Right lung (tissue), 10 donors: ENCODE measurements at places on chromosomes 5 and 9.

DNA sequence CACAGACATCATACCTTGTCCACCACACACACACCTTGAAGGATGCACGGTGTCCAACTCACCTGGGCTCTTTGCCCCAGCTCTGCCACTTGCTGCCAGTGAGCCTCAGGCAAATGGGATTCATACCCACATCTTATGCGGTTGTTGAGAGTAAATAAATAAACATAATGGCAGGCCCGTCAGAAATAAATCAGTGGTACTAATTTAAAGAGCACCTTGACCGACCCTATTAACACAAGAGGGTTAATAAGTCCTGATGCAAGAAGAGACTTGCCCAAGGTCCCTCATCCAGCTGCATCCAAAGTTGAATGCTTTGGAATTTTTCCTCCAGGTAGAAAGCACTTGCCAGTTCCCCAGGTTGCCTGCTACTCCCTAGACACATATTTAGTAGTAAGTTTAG lies 11.6 kb upstream of the AKNA start:
- DNase-seq: no peak

DNA sequence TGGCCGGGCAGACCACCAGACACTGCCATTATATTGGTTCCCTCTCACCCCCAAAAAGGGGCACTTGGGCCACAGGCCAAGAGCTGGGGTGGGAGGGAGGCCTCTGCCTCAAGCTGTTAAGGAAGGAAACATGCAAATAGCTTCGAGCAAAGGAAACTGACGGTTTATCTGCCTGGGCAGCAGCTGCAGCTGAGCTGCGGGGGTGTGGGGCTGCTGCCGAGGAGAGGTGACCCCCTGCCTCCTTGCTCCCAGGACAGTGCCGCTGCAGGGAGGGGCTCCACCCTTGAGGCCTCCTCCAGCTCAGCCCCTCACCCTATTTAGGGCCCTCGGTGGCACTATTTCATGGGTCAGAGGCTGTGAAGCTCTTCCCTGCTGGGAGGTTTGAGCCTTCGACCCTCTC lies 789 bp downstream of the DOK3 start:
- no peak for DNase-seq

- no peak for DNase-seq
Measured at GRCh38 chr9:128610897-128611296, 45.8 kb downstream of the DYNC2I2 start.

GRCh38 chr5:58378613-58379390 lies 81.1 kb downstream of the PLK2 start:
- no peak for DNase-seq

GRCh38 chr5:126628102-126628501 lies 27.4 kb downstream of the PHAX start:
- DNase-seq: no peak

DNA sequence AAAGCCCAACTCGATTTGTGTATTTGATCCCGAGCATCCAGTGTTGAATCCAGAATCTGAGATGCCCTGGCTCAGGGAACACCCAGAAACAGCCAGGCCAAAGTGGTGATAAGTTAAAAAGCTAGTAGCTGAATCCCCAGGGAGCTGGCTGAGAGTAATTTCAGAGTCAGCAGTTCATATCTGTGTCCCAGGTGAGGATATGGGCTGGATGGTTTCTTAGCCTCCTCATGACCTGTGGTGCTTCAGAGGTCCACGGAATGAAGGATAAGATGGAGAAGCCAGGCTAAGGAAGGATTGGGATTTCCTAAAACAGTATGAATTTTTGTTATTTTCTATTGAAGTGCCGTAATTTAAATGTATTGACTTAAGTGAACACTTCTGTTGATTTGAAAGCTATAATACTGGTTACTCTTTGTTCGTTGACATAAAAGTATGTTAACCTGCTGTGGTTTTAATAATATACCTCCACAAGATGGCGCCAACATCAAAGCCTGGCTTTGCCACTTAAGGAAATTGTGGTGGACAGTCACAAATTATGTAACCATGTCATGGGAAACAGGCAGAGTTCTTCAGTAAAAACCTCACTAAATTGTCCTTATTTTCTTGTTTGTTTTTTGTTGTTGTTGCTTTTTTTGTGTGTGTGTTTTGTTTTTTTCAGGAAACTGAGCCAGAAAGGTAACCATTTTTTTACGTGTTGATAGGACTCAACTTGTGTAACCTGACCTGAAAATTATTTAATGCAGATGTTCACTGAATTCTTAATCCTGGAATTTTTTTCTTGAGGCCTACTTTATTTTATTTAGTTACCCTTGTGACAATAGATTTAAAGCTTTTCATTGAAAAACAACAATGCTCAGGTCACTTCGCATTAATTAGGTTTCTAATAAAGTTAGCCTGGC lies 11.4 kb downstream of the MTAP start:
- DNase-seq: peak; percentile 59

GRCh38 chr5:150599917-150600511 lies 40.4 kb upstream of the SYNPO start:
- peak; percentile 82 for DNase-seq

GRCh38 chr5:172799416-172799815 lies 28.4 kb upstream of the DUSP1 start:
- no peak for DNase-seq

- no peak for DNase-seq
Measured at GRCh38 chr5:122327110-122327509, 15.1 kb downstream of the SNCAIP start.

- DNase-seq: no peak
Measured at GRCh38 chr5:142938266-142938880, 168.2 kb downstream of the ARHGAP26 start.

GRCh38 chr5:137660349-137660817 lies 75.5 kb downstream of the KLHL3 start:
- DNase-seq: peak; percentile 58

- no peak for DNase-seq
Measured at GRCh38 chr5:8057769-8058168, 188.8 kb downstream of the MTRR start.

GRCh38 chr9:24464319-24464951 lies 81.3 kb downstream of the IZUMO3 start:
- no peak for DNase-seq

DNA sequence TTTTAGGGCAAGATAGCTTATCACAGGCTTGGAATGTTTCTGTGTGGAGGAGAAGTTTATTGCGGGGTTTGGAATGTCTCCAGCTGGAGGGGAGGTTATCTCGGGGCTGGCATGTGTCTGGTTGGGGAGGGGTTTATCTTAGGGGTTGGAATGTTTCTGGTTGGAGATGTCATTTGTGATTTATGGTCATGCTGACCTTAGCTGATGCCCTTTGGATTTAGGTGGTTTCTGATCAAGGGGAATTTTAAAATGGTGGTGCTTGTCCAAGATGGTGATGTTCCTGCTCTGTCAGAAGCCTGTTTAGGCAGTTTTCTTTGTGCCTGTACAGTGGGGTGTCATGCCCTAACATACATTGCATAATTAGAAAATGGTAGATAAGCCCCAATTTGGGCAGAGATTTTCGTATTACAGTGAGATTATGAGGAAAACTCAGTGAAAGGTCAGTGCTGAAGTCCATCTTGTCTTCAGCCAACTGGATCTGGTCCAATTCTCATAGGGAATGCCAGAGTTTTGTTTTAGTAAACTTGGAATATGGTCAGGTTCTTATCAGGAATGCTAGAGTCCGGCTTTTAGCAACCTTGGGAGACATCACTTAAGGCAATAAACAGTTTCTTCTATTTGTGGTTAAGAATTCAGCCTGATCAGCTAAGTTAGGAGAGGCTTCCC lies 14.3 kb downstream of the CDK20 start:
- DNase-seq: no peak

DNA sequence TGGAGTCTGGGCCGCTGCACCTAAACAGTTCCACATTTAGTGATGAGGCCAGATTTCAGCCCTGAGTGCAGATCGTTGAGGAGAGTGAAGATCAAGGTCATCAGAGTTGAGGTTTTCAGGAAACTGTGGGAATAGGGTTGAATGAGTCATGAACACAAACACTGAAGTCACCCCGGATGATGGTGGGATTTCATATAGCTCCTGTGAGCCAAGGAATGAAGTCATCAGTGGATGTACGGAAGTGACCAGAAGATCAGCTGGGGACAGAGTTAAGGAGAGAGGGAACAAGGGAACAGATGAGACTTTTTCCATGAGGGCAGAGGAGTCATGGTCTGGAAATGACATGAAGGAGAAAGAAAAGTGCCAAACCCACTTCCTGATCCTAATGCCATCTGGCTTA lies 36.5 kb downstream of the PALM2AKAP2 start:
- DNase-seq: no peak

DNA sequence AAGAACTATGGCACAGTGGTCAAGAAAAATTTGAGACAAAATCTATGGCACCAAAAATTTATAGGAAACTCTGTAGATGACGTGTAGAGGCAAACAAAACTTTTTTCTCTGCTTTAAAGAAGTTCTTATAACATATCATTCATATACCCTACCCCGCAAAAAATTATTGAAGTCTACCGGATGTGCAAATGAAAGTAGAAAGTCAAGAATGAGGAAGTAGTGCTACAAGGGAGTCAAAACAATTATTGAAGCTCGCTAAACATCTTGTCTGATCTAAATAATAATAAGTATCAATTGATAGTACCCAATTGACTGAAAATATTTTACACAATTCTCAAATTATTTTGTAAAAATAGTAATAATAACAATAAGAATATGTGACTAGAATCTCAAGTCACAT lies 398.5 kb downstream of the TAF11L14 start:
- DNase-seq: no peak

DNA sequence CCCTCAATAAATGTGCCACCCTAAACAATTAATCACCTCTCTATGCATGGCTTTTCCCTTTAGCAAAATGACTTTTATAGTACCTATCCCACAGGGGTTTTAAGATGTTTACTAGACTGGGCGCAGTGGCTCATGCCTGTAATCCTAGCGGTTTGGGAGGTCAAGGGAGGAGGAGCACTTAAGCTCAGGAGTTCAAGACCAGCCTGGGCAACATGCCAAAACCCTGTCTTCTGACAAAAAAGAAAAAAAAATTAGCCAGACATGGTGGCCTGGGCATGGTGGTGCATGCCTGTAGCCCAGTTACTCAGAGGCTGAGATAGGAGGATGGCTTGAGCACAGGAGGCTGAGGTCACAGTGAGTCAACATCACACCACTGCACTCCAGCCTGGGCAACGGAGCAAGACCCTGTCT lies 13.5 kb downstream of the SH3TC2 start:
- no peak for DNase-seq

DNA sequence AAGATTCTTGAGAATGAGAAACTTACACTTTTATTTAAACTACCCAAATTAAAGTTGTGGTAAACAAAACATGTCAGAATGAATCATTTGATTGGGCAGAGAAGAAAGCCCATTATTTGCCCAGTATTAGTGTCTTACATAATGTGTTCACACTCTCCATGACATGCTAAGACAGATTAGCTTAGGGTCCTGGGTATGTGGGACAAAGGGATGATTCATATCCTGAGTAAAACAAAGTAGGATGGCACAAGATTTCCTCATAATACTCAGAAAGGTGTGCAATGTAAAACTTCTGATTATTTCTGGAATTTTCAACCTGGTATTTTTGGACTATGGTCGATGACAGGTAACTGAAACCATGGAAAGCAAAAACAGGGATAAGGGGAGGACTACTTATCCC lies 183.9 kb upstream of the POU5F2 start:
- no peak for DNase-seq

GRCh38 chr9:130242270-130243014 lies 23.1 kb upstream of the HMCN2 start:
- no peak for DNase-seq

DNA sequence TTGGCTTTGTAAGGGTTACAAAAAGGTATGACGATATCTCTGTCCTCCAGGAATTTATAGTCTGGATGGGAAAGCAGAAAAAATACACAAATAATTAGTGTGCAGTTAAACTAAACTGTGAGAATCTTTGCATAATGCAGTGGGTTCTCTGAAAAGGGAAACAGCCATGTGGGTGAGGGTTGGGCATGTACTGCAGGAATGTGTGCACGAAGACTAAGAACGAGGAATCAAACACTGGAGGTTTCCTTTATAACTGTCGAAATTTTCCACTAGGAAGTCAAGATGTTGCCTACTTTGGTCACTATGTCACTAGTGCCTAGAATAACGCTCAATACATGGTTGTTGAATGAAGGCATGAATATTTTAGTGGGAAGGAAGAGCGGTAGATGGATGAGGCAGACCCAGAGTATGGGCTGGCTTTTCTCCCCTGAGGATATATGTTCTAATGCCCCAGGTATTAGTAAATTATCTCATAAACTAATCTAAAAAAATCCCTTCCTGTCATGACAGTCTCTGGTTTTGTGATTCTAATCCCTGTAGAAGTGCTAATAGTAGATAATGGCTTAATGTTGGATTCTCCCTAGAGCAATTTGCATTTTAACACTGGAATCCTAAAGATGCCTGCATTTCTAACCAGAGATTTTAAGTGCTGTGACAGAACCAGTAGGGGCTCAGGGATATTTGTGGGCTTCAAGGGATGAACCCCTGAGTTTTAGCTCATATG lies 227.3 kb downstream of the NMUR2 start:
- no peak for DNase-seq

DNA sequence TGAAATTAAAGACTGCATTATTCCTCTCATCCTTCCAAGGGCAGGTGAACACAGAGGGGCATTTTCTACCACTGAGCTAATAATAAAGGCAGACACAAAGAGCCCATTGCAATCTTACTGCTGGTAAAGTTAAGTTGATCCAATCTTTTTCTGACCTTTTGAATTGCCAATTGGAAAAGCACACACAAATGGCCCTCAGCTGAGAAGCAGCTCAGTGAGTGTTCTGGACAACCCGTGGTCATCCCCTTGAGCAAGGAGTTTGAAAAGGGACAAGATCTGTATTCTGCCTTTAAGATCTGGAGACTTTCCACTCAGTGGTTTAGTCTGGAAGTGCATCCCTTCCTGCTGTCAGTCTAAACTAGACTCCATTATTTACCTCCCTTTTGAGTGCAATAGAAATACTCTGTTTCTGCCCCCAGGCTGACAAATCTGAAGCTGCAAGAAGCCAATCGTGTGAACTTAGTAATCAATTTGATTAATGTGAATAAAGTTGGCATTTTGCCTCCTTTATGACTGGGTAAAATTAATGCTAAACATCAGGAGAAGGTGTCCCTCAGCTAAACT lies 835.7 kb downstream of the MAT2B start:
- no peak for DNase-seq

DNA sequence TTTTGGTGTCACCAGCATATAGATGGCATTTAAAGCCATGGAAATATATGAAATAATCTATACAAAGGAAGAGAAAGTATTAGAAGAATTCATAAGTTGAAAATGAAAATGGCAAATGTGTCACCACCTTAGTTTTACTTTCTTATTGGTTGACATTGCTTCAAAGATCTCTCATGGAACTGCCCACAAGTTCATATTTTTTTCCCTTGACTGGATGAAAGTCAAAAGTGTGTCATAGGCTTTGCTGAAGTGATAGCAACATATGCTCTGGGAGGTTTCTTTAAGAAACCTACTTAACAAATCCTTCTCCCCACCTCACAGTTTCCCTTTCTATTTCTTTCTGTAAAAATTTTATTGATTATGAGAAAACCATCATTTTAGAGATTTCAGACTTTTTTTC lies 127.2 kb downstream of the VPS13A start:
- no peak for DNase-seq

GRCh38 chr9:35828716-35829083 lies at the start of gene FAM221B:
Gene FAM221B (minus strand): TSS chr9:35828732. CDS start chr9:35826161, 2,571 bp downstream.
- DNase-seq: no peak
